Neural progenitor cell (in vitro differentiated cells): ENCODE measurements at places on chromosomes 12 and 14.

DNA sequence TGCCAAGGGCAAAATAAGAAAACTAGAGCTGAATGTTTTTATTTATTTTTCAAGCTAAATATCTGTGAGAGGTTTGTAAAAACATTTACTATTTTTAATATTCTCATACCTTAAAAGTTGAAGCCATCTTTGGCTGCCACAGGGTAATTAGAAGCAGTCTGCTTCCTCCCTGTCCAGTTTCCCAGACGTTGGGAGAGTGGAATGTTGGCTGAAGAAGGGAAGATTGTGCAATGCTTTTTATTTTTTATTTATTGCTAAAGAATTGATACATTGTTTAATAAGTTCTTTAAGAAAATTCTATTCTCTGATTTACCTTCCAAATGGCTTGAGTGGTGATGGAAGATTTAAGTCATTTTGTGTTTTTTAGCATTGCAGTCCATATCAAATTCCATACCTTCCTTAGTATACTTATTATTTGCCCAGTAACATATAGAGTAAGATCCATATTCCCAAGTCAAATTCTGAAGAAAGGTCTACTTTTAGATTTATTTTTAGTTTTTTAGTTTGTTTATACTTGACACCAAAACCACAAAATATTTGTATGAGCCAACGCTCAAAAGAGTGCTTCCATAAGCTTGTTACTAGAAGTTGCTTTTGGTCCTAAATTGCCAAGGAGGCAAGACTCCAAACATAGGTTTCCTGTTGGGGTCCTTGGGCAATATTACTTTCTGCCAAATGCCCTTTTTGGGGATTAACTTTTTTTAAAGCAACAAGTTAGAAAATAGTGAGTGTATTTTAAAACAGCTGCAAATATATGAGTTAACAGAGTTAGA, 124.0 kb upstream of the CPM start:
- no peak for DNase-seq

- DNase-seq = no peak
Measured at GRCh38 chr14:105499256-105500035, 8.4 kb downstream of the TEDC1 start.

GRCh38 chr12:989751-990660, 1.0 kb upstream of the ERC1 start:
- DNase-seq = peak; percentile 79

- DNase-seq = peak; percentile 93
Measured at GRCh38 chr14:67674480-67675218, at the start of gene VTI1B. VTI1B (minus strand) TSS chr14:67674632; CDS start chr14:67674489, 143 bp downstream.

- no peak for DNase-seq
Measured at GRCh38 chr12:93443576-93443975, 1.8 kb upstream of the UBE2N start.

GRCh38 chr14:24847568-24848095, 202.3 kb downstream of the STXBP6 start:
- DNase-seq = no peak

DNA sequence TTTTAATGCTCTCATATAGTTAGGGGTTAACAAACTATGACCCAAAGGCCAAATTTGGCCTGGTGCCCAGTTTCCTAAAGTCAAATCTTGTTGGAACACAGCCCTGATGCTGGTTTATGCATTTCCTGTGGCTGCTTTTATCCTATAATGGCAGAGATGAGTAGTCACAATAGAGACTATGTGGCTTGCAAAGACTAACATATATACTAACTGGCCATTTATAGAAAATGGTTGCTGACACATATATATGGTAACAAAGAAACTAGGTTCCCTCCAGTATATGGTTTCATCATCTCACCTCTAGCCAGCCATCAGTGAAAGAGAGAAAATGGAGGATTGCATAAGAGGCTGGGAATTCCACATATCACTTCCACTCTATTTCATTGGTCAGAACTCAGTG, 10.8 kb downstream of the NAV3 start:
- no peak for DNase-seq

GRCh38 chr14:73069585-73069984, 11.3 kb downstream of the RBM25 start:
- DNase-seq = no peak

GRCh38 chr12:59742841-59743240, 147.0 kb downstream of the SLC16A7 start:
- DNase-seq = no peak

- DNase-seq = no peak
Measured at GRCh38 chr12:47017901-47018475, 61.4 kb upstream of the PCED1B start.

GRCh38 chr12:6535697-6535946, 1.3 kb downstream of the GAPDH start:
- DNase-seq = no peak

- DNase-seq = peak; percentile 39
Measured at GRCh38 chr12:109697877-109698468, 15.7 kb upstream of the FAM222A start.

- no peak for DNase-seq
Measured at GRCh38 chr12:46664761-46665287, 161.0 kb downstream of the SLC38A4 start.

DNA sequence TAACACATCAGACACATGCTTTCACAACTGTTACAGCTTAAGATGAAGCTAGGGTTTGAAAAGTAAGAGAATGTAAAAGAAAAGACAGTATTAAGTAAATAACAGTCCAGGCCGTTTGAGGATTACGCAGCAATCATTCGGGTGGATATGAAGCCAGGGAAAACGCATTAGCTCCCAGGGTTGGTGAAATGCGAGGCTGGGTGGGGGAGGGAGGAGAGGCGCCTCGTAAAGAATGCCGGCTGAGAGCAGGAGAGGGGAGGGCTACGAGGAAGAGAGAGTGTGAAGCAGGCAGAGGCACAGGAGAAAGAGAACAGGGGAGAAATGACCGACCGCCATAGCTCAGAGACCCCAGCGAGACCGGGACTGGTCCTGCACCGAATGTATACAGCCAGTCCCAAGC, 73.0 kb downstream of the IQSEC3 start:
- DNase-seq = peak; percentile 69

DNA sequence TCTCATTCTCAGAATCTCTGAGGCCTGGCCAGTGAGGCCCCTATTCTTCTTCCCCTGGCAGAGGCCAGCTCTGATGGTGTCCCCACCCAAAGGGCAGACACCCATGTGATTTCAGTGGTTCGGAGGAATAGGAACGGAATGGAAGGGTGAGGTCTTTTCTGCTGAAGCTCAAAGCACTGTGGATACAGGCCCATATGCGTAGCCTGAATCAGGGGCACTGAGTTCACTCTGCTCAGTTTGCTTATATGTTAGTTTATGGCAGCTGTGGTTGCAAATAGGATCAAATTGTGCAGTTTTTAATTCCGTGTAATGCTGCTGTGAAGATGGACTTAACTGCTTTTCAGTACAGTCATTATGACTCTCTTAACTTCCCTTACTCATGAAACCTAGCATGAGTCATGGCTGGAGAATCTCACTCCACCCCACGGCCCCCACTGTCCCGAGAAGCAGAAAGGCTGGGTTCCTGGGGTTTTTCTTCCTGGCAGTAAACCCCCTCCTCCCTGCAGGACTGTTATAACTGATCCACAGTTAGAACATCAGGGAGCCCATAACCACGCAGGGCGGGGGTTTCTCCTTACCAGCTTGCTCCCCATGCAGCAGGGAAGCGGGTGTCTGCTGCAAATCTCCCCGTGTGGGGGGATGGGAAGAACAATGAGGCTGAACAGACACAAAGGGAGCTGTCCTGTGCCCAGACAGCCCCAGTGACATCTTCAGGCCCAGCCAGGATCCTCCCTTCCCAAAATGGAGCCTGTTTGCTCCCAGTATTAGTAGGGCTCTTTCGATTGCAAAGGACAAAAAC, 122.7 kb downstream of the SLC38A6 start:
- peak; percentile 28 for DNase-seq

- no peak for DNase-seq
Measured at GRCh38 chr14:81519200-81520011, 14.2 kb downstream of the SEL1L start.

GRCh38 chr14:33835261-33835655, 115.6 kb downstream of the EGLN3 start:
- DNase-seq = no peak

- DNase-seq = no peak
Measured at GRCh38 chr12:65800937-65801336, 23.3 kb upstream of the HMGA2 start.

GRCh38 chr12:75526655-75527511, 15.5 kb upstream of the KRR1 start:
- peak; percentile 55 for DNase-seq

GRCh38 chr14:92649934-92650545, 98.4 kb downstream of the LGMN start:
- no peak for DNase-seq

GRCh38 chr14:102911541-102911951, 10.9 kb upstream of the AMN start:
- DNase-seq = no peak

GRCh38 chr12:92827836-92828431, 101.2 kb downstream of the EEA1 start:
- peak; percentile 36 for DNase-seq

DNA sequence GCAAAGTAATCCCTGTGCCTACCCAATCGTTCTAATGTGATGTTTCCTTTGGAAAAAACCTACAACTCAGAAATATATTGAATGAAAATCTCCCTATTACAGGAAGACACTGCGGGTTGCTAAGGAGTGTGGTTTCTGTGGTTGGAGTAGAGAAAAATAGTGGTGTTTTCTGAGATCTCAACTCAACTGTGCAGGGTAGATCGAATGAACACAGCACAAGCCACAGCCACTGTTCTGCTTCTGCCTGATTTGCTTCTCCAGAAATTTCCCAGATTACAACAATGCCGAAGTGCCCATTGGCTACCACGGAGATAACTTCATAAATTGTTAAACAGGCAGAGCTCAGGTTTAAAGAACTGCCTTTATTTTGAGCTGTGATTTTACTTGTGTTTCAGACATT, 480.4 kb downstream of the DIO2 start:
- no peak for DNase-seq

DNA sequence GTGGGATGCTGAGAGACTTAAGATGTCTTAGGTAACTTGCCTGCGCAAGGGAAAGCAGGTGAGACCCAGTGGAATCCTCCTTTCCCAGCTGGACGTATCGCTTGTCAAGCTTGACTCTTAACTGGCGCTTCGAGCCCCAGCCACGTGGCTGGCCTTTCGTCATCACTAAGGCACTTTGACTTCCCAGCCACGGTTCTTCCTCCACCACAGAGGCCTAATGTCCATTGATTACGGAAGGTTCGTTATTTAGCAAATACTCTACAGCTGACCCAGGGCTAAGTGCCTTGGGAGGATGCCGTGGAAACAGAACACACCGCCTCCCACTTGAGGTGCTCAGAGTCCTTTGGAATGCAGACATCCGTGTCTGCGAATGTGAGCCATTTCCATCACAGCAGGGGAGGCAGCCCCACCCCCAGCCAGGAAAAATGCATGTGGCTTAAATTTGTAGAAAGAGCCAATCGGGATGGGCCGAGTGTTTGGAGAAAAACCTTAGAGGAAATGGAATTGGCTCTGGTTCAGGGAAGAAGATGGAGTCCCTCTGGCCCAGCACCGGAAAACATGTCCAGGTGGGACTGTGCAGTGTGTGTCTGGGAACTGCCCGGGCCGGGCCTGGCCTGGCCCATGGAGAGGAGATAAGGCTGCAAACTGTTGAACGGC, 115.7 kb downstream of the PLXNC1 start:
- peak; percentile 42 for DNase-seq

DNA sequence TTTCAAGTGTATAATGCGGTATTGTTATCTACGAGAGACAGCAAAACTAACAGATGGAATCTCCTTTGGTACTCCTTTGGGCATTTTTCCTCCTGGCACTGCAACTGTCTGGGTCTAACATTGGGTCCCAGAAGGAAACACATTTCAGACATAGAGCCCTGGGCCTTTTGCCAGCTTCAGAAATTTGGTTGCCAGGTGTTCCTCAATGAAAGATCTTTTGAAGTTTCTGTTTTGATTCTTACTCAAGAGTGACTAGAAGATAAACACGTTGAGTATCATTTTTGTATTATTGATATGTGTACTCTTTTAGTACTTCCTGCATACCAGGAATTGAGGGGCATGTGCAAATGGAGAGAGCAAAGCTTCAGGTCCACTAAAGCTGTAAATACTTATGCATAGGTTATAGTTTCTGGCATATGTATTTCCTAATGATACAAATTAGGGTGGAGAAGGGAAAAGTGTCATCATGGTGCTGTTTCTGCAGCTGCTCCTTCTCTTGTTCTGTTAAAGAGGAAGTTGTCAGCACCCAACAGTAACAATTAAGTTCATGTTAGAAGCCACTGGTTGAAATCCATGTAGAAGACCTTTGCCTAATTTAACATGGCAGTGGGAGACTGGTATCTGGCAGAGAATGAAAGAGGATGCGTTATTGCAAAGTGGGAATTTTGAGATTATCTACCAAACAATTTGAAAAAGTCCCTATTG, 53.5 kb downstream of the SLC38A6 start:
- DNase-seq = no peak

GRCh38 chr12:101745481-101745880, 6.2 kb upstream of the SYCP3 start:
- no peak for DNase-seq

DNA sequence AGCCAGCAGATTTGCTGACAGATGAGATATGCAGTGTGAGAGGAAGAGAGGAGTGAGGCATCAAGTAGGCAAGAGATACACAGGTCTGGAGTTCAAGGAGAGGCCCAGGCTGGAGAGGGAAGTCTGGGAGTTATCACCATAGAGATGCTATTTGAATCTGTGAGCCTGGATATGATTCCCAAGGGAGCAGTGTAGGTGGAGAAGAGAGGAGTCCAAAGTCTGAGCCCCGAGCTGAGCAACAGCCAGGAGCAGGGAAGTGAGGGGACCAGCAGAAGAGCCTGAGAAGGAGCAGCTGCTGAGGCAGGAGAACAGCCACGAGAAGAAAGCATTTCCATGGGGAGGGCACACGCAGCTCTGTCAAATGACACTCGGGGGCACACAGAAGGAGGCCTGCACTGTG, 20.2 kb upstream of the NXPH4 start:
- no peak for DNase-seq

DNA sequence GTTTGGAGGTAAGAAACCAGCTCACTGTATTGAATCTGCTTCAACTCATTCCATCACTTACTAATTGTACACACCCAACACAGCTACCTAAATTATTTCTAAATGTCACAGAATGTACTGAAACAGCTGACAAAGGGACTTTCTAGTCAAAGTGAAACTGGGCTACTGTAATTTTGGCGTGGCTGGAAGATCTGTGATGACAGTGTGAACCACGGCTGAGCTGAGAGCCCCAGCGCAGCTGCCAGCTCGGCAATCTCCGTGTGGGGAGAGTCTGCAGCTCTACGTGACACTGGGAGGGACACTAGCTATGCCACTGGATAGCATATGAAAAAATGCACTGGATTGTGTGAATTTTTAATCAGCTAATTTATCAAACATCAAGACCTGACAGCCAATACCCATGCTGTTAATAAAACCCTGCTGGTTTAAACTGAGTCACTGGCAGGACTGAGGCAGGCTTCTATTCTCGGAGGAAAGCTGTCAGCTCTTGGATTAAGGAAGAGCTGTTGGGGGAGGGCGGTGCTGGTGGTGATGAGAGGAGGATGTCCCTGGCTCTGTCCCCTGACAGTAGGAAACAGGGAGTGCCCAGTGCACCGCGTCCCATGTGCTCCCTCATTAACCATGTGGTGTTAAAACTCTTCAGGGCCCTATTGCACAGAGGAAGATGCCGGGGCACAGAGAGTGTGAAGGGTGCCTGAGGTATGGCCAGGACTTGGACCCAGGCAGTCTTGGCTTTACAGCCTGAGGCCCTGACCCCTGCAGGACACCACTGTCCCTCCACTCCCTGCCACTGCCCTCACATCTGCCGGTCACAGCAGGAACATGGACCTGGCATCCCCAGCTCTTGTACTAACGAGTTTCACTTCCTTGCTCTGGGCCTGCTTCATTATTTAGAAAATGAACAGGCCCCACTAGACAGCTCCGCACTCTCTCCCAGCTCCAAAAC, 13.3 kb downstream of the SLC15A4 start:
- DNase-seq = peak; percentile 48

GRCh38 chr12:47383942-47384341, 304.2 kb upstream of the AMIGO2 start:
- no peak for DNase-seq
